Endothelial cell of umbilical vein (primary cell): ENCODE measurements at places on chromosomes 16 and 17. TPM values are rescaled to one million over a fixed set of nuclear protein-coding genes. Genes with fewer than 3 reads are reported as not detected.

ITGA2B gene
- 0.48 and 0.82 TPM in 2 replicates for total RNA-seq

HOXB13 gene
- not detected in 2 replicates for total RNA-seq

TGFB1I1 gene
- 115 and 123 TPM in 2 replicates for total RNA-seq

CYBC1 gene
- 60.6 and 71.8 TPM in 2 replicates for total RNA-seq

DPEP2 gene
- 0.18 and 0.27 TPM in 2 replicates for total RNA-seq
